ENCODE measurements at places on chromosomes 7 and 10. TPM values are rescaled to one million over a fixed set of nuclear protein-coding genes. Genes with fewer than 3 reads are reported as not detected.

DNA sequence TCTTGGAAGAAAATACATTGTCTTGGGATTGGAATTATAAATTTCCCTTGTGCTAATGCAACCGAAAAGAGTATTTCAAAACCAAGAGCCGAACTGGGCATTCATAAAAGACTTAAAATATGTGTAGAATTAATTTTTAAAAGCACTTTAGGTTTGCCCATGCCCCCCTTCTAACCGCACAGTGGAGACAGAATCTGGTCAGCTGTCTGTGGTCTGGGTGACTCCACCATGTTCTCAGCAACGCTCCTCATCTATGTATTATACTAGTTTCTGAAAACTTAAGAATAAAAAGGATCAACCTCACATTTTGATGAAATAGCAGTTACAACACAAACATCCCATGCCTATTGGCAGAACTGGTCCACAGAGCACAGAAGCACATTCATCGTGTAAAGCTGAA is 192.6 kb upstream of the C7orf33 start:
- peaks cover 6% of the 10 kb centered on the region for H3K27me3 ChIP-seq
- H3K27ac ChIP-seq = no peak overlapping the region
- no peaks in the 10 kb centered on the region for H3K4me1 ChIP-seq
- no peak overlapping the region for H3K4me3 ChIP-seq
- no peaks in the 10 kb centered on the region for H3K36me3 ChIP-seq

The FAM237B gene
- polyA plus RNA-seq = not detected

The FAM13C gene
- not detected for polyA plus RNA-seq

The PRKAR2B gene
- polyA plus RNA-seq = 0.93 TPM

The MYL10 gene
- polyA plus RNA-seq = not detected

All from CD8-positive, alpha-beta memory T cell (primary cell).